ENCODE measurements at places on chromosomes 13 and 19.
A peak's percentile ranks its signal among the peaks of the same experiment; 100 is the strongest.

- DNase-seq, result peak; percentile 1
These were observed 204.3 kb upstream of the IPO5 start for GRCh38 chr13:97749174-97749573.

DNA sequence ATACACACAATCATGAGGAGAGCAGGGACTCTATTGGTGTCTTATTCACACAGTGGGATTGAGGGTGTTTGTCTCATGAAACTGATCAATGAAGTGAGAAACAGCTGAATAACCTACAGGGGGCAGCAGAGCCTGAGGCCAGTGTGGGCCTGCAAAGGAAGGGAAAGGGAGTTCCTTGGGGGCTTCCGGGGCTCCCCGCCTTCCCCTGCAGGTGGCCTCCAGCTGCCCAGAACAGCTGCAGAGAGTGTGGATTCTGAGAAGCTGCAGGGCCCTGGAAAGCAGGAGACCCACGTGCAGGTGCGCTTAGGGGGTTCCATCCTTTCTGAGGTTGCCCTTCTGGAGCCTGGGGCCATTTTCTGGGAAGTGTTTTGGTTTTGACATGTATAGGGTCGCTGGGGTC lies 20.1 kb downstream of the ZNF763 start:
- DNase-seq, result no peak

DNA sequence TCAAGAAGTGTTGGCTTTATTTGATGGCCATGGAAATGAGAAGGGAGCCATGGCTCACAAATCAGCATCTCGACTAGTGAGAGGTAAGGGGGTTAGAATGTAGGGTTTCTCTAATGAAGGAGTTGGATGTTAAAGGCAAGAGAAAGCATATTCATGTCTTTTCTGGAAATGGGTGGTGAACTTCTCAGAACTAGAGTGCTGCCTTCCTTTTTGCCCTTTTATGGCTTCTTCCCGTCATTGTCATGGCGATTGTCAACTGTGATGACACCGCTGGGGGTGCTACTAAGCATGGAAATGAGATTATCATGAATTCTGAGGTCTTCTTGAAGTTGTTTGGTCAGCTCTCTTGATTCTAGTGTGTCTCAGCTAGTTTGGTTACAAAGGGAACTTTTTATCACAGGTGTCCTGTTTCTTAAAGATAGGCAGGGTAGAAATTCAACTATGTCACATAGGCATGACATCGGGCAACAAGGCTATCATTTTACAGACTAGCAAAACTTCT lies 180.4 kb downstream of the LIG4 start:
- no peak for DNase-seq

DNA sequence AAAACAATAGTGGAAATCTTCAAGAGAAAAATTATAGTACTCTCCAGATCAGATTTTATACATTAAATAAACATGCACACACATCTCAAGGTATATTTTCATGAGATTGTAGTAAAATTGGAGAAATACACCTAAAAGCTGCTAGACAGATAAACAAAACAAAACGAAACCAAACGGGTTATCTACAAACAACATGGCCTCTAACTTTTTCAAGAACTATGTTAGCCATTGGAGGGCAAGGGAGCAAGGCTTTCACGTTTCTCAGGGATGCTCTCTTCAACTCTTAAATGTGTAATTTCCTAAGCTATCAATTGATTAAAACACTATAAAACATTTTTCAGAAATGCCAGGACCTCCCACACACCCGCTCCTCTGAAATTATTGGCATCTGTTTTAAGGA lies 1262.4 kb upstream of the PCDH20 start:
- no peak for DNase-seq

GRCh38 chr19:44024900-44025216 lies 321 bp upstream of the ZNF222 start:
- DNase-seq, result no peak

DNA sequence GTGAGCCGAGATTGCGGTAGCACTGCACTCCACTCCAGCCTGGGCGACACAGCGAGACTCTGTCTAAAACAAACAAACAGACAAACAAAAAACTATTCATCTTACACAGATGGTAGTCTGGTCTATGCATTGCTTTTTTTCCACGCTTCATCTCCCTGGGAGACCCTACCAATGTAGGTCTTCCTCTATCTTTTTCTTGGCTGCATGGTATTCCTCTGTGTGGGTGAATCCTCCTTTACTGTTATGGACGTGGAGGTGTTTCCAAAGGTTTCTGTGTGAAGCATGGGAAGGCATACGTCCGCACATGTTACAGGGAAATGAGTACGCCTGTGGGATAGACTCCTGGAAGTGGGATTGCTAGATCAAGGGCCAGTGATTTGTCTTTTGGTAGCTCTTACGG lies 5.6 kb downstream of the BICRA start:
- DNase-seq, result no peak

- DNase-seq, result no peak
These were observed 330.8 kb downstream of the NALCN start for GRCh38 chr13:101085551-101085950.

DNA sequence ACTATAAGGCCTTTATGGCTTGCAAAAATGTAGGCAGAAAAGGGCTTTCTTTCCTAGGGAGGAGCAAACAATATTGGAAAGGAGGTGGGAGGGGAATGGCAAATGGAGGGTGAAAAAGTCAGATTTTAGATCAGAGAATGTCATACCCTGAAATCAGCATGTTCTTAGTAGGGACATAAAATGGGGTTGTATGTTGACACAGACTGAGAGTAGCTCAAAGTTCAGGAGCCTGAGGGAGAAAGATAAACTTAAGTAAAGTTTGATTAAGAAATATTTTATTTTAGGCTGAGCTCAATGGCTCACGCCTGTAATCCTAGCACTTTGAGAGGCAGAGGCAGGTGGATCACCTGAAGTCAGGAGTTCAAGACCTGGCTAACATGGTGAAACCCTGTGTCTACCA lies 83.8 kb downstream of the ZNF737 start:
- no peak for DNase-seq

DNA sequence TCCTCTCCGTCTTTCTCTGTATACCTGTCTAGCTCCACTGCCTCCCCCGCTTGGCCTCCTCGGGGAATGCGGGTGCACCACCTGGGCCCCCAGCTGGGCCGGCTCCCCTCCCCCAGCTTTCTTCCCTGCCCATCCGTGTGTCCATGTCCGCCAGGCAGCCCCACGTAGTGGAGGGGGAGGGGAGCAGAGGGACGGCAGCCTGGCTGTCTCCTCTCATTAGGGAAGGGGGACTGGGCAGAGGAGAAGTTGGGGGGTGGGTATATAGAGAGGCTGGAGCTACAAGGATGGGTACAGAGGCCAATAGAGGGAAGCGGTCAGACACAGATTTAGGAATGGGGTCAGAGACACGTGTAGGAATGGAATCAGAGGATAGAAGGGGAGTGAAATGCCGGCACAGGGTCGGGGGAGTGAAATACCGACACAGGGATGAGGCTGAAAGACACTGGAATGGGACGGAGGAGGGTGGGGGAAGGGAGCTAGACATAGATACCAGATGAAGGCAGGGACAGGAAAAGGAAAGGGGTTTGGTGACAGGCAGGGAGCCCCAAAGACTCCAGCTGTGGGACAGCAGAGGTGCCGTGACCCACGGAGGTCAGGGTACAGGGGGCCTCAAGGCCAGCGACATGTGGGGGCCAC lies 2.8 kb downstream of the NECTIN2 start:
- DNase-seq, result no peak

GRCh38 chr19:12864143-12864542 lies 17.1 kb downstream of the DNASE2 start:
- no peak for DNase-seq

DNA sequence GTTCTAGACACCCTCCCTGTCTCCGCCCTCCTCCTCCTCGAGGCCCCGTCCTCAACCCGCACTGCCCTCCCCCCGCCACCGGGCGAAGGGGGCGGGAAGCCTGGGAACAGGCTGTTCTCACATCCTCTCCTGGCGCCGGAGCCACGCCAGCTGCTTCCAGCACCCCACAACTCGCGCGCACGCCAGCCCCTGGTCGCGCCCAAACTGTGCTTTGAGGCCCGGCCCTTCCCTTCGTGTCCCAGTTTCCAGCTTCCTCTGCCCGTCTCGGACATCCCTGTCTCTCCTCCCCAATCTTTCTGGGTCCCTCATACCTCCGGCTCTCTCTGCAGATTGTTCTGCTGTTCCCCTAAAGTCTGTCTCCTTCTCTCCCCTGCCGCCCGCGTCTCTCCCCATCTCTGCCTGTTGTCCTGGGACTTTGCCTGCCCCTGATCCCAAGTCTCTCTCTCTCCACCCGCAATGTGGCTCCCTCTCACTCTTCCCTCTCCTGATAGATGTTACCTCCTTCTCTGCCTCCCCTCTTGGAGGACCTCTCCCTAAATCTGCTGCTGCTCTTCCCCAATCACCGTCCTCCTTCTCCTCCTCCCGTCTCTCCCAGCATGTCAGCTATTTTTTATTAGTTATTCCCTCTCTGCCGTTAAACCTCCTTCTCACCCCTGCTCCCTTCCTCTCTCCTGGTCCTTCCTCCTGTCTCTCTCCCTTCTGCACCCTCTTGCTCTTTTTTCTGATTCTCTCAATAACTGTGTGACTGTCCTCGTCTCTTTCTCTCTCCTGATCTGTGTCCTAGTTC lies 14.2 kb downstream of the DPF1 start:
- DNase-seq, result no peak

All from HFF-Myc (cell line).